ENCODE measurements at places on chromosomes 12 and 14.

DNA sequence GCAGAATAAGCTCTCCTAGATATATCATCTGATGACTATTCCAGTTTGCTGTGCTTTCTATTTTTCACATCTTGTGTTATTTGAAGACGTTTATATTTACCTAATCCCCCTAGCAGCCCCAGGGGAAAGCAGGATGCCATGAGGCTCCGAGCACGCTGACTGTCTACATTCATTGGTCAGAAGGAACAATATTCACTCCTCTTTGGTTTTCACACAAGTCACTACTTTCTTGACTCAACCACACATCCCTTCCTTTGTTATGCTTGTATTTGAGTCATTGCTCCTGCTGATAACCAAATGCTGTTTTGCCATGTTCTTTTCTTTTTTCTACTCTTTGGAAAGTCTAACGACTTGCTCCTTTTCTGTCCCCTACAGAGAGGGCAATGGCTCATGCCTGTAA lies 86.5 kb upstream of the SLC38A2 start:
- DNase-seq = peak; percentile 87

DNA sequence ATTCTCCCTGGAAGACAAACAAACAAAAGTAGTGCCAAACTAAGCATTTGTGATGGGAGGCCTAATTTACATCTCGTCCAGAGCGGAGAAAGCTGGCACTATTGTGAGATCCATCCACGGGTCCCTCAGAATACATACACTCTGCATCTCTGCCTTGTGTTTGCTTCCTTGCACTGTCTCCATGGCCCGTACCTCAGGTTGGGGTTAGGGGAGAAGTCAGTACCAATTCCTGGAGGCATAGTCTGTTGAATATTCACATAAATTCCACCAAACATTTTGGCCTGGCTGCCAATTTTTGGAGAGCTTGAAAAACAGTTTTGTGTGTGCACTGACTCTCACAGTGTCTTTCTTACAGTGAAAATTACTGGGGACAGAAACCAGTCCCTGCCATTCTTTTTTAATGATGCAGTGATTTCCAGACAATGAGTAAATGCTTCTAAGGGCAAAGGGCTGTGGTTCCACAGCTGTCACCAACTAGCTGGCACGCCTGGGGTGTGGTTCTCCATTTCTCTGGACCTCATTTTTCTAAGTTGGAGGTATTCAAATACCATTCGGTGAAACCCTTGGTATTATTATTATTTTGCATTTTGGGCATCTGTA lies 119.7 kb upstream of the HIF1A start:
- DNase-seq = no peak

DNA sequence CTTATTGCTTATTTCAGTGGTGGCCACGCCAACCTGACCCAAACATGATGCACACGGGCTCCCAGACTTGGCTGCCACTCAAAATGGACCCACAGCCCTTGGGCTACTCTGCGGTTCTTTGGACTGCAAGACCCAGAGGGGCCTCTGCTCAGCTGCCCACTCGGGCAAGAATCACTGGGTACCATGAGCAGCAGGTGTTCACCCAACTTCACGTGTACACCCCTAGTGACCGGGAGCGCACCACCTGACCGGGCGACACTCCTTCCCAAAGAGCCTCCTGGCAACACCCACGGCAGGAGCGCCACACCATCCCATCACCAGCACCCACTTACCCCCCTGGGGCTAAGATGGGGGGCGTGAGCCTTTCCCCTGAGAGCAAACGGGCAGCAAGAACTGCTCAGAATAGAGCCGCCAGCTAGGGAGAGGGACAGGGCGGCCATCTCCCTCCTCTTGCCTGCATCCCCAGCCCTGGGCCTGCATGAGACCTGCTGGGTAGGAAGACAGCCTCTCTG lies 32.0 kb downstream of the CCNK start:
- no peak for DNase-seq

DNA sequence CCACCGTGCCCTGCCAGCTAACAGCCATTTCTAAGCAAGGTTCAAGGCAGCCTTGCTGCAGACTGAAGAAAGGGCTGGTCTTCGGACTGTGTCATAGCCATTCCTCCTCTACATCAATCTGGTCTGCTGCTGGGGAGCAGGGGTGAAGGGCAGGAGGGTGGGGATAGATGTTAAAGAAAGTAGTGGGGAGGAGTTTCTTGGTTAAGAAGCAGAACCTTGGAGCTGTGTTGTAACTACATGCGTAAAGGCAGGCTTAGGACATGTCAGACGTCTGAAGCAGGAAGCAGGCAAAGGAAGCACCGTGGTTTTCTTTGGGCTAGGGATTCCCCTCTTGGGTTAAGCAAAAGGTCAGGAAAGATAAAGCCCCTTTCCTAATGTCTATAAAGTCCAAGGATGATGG lies 18.1 kb upstream of the NEK9 start:
- peak; percentile 51 for DNase-seq

- DNase-seq = peak; percentile 65
These were observed 58.7 kb downstream of the SSH1 start for GRCh38 chr12:108798551-108799221.

GRCh38 chr12:3380200-3381043 lies 110.6 kb upstream of the PRMT8 start:
- DNase-seq = no peak

GRCh38 chr14:102095871-102096568 lies 9.2 kb upstream of the HSP90AA1 start:
- no peak for DNase-seq

DNA sequence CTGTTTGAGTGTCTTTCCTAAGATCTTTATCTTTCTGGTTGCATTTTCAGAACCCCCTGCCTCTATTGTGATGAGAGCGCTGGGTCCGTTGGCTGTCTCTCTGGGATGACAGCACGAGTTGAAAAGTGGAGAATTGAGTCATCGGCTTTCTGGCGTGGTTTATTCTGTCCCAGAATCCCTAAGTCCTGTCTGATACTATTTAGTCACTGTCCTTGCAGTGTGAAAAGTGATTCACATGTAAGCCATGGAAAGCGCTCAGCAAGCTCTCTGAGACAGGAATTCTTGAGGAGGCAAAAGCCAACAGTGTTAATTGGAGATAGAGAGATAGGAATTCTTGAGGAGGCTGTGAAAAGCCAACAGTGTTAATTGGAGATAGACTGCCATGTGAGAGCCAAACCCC lies 121.7 kb downstream of the CHST11 start:
- DNase-seq = peak; percentile 55

DNA sequence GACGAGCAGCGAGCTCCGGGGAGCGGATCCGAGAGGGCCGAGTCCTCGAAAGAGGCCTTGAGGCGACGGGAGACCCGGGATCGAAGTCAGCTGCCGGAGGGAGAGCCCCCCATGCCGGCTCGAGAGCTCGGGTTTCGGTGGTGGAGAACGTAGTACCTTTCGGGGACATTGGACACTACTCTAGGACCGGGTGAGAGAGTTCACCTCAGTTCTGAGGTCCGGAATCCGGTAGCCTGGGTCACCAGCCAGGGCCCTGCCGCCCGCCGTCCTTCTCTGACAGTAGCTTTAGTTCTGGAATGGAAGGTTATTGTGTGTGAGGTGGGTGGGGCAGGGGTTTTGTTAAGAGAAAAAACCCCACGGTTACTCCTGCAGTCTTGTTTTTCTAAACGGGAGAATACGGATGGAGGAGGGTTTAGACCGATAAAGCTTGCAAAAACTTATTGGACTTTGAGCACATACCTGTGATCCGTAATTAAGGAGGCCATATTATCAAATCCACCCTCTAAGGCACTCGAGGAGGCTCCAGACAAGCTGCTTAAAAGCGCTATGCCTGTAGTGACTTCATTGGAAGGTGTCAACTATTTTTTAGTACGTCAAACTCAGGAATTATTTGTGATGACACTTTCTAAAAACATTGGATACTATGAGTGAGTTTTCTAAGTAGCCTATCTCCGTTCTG lies 765 bp downstream of the SCYL2 start:
- DNase-seq = peak; percentile 43

DNA sequence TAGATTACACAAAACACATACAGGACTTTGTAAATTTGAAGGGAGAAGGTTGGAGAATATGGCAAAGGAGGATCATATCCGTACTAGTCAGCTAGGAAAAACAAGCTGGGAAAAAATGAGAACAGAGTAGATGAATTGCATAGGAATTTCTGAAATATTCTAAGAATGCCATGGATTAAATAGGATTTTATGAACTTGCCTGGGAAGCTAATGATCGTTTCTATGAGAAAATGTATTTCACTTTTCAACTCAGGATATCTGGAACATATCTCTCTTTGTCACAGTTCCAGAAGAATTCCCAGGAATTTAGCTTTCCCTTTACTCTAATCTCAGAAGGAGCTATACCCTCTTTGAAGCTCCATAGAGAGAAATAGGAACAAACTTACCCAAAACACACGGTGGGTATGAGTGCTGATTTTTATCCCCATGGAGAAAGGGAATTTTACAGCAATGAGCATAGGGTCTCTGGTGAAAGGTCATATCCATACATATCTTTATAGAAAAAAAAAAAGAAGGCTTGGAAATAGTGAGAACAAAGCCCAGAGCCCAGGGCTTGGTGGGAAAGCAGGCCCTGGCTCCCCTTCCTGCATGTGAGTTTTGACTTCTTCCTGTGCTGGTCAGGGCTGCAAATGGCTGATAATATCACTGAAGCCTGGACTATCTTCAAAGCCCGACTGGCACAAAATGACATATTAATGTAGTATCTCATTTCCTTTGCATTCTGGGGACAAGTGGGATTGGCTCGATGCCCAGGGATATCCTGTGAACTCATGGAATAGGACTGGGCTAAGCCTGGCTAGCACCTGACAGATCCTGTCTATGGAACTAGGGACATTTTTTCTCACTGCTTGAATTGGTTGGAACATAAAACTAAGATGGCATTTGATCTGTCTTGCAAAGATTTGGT lies 136.3 kb downstream of the AEBP2 start:
- DNase-seq = peak; percentile 87

DNA sequence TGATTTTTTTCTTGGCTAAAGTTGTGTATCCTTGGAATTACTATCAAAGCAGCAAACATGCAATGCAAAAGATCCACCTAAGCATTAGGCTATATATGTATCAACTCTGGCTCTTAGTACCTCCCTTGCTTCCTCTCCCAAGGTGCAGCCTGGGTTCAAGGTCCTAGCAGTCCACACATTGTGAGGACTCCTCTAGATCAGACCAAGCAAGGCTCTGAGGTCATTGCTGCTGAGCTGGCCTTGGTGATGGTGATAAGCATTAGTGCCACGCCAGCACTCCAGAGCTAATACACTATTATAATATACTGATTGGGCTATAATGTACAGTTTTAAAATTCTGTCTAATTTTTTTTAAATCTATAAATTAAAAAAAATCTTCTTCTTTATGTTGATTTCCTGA lies 196.9 kb upstream of the BTG1 start:
- no peak for DNase-seq

DNA sequence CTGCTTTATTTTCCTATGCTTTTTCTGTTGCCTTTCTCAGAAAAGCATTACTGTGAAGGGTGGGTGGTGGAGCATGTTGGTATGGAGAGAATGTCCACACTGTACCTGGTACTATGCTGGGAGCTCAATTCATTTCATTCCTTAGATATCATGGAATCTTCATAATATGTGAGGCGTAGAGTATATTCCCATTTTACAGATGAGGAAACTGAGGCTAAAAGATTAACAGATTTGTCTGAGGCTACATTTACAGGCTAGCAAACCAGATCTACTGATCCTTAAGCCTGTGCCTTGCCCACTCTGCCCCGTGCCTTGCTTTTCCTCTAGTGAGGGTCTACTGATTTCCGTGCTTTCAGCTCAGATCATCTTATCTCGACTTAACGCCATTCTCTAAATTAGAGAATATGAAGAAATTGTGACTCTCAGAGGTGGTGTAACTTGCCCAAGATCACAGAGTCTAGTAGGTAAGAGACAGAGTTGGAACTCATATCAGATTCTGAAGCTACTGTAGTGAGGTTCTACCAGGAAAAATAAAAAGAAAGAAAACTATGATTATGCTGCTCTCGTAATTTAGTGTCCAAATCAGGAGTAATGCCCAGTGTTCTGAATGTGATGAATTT lies 5.5 kb downstream of the GLRX5 start:
- DNase-seq = no peak

- DNase-seq = peak; percentile 32
These were observed 17.0 kb upstream of the NUBPL start for GRCh38 chr14:31543969-31544799.

GRCh38 chr12:120760349-120761254 lies 35.0 kb downstream of the ACADS start:
- DNase-seq = no peak

DNA sequence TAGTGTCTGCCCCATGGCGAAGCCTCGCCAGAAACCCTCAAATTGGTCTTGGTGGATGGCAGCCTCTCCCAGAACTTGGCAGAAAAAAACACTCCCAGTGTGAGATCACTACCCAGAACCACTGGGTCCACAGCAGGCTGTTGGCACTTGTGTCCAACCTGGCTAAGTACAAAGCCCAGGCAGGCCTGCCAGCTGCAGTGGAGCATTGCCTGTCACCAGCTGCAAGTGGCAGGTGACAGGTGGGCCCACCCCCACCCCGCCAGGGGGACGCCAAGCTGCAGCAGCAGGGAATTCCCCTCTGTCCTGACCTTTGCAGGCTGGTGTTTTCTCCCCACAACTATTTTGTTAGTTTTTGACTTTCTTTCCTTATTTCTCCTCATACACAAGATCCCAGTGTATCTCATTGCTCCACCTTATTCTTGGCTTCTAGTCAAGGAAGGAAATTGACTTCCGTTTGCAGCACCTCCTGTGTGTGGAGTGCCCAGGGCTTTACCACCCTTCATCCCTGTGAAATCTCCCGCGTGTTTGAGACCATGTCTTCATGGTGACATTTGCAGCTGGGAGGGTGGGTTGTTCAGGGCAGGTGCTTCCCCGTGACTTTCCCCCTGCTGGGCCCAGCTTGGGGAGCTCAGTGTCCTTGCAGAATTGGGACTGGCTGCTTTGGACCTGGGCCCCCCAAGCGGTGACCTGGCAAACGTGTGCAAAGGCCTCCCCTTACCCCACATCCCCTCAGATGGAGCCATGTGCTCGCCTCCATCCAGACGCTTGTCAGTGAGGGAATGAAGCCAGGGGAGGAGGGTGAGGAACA lies 73.8 kb upstream of the RIN3 start:
- DNase-seq = no peak

- DNase-seq = peak; percentile 85
These were observed 329.6 kb downstream of the TMTC2 start for GRCh38 chr12:83016218-83016835.

- DNase-seq = no peak
These were observed 304.4 kb upstream of the FAR2 start for GRCh38 chr12:28844718-28845117.
